Right atrium auricular region (tissue), 2 donors: ENCODE measurements at places on chromosomes 5 and 9.
A peak's percentile ranks its signal among the peaks of the same experiment; 100 is the strongest.

DNA sequence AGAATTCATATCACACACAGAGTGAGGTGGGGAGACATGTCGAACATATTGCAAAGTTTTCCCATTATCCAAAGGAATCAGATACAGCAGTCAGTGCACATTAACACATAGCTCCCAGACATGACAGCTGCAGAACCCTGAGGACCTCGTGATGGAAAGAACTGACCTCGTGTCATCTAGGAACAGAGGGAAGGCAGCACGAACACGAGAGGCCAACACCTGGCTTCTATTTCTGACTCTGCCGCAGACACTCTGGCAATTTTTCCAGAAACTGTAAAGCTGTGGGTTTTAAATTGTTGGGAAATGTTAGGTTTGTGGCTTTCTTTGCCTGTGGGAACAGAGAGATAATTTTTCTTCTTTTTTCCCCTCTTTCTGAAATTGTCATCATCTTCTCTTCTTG is 315.0 kb upstream of the PIK3R1 start:
- DNase-seq = no peak
- no peaks in the 10 kb centered on the region for H3K36me3 ChIP-seq
- no peaks in the 10 kb centered on the region for H3K27me3 ChIP-seq
- no peak overlapping the region for H3K27ac ChIP-seq
- H3K4me3 ChIP-seq = no peak overlapping the region

- no peaks in the 10 kb centered on the region for H3K27me3 ChIP-seq
- no peak for DNase-seq
- H3K4me3 ChIP-seq = no peak overlapping the region
- H3K27ac ChIP-seq = no peak overlapping the region
Measured at GRCh38 chr9:76415731-76416130, 21.5 kb upstream of the RFK start.

GRCh38 chr5:138620663-138621224 is 45.5 kb upstream of the HSPA9 start:
- DNase-seq = no peak
- H3K36me3 ChIP-seq = no peaks in the 10 kb centered on the region
- H3K27ac ChIP-seq = no peak overlapping the region

- no peak for DNase-seq
- H3K27ac ChIP-seq = peak overlapping the region; percentile 10
- no peak overlapping the region for H3K4me3 ChIP-seq
- no peaks in the 10 kb centered on the region for H3K36me3 ChIP-seq
Measured at GRCh38 chr5:76292620-76293322, 110.3 kb upstream of the IQGAP2 start.

GRCh38 chr5:126138281-126138931 is 284.8 kb upstream of the GRAMD2B start:
- DNase-seq = no peak
- no peak overlapping the region for H3K27ac ChIP-seq
- H3K36me3 ChIP-seq = no peaks in the 10 kb centered on the region
- H3K27me3 ChIP-seq = no peaks in the 10 kb centered on the region
- no peaks in the 10 kb centered on the region for H3K4me1 ChIP-seq

GRCh38 chr5:11292648-11293356 is 531.8 kb upstream of the DAP start:
- no peaks in the 10 kb centered on the region for H3K27me3 ChIP-seq
- H3K36me3 ChIP-seq = no peaks in the 10 kb centered on the region
- H3K4me3 ChIP-seq = no peak overlapping the region
- no peaks in the 10 kb centered on the region for H3K4me1 ChIP-seq
- no peak overlapping the region for H3K27ac ChIP-seq

GRCh38 chr9:98635374-98635773 is 73.4 kb downstream of the GABBR2 start:
- no peaks in the 10 kb centered on the region for H3K4me1 ChIP-seq
- H3K36me3 ChIP-seq = no peaks in the 10 kb centered on the region
- no peak overlapping the region for H3K27ac ChIP-seq
- no peak overlapping the region for H3K4me3 ChIP-seq

DNA sequence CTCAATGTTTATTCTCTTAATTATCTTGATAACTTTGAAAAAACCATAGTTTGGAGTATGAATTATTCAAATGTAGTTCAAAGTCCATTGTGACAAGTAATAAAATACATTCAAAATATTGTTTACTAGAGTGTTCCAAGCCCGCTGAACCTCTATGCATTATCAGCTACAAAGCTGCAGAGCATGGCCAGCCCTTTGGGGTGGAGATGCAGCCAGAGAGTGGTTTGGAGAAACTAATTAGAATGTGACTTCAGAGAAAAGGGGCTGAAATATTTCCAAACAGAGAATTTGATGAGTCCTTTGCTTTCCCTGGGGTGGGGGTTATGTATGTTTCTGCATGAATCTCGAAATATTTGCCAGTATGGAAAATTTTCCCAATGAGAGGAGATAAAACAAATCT is 211.3 kb downstream of the NTRK2 start:
- no peaks in the 10 kb centered on the region for H3K36me3 ChIP-seq
- no peak overlapping the region for H3K27ac ChIP-seq
- H3K27me3 ChIP-seq = no peaks in the 10 kb centered on the region
- DNase-seq = no peak

DNA sequence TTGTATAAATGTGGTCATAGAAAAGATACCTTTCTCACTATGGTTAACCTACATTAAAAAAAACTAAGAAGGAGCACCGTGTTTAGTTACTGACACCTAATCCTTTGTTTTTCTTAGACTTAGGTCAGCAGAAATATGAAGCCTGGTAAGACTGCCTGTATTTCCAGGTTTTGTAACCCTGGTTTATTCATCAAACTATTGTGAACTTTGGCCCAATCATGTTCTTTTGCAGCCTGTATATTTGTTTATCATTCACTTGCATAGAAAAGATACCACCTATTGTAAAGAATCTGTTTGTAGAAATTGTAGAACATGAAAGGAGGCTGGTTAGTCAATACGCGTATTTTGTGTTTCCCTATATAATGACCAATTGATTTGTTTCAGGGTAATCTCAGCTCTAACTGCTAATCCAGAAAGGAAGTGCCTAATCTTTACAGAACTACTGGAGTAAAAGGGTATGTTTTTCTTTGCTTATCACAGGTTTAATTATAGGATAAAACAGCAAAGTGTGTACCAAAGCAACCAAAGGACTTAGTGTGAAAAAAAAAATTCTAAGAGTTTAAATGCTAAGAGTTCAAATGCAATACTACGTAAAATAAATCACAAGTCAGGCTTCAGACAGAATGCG is 103.6 kb downstream of the LURAP1L start:
- H3K4me1 ChIP-seq = no peaks in the 10 kb centered on the region
- H3K27ac ChIP-seq = no peak overlapping the region
- H3K27me3 ChIP-seq = no peaks in the 10 kb centered on the region
- no peak overlapping the region for H3K4me3 ChIP-seq
- no peaks in the 10 kb centered on the region for H3K36me3 ChIP-seq
- no peak for DNase-seq

- H3K36me3 ChIP-seq = no peaks in the 10 kb centered on the region
- H3K4me3 ChIP-seq = no peak overlapping the region
- no peaks in the 10 kb centered on the region for H3K4me1 ChIP-seq
- no peaks in the 10 kb centered on the region for H3K27me3 ChIP-seq
- no peak for DNase-seq
- H3K27ac ChIP-seq = no peak overlapping the region
Measured at GRCh38 chr5:150309101-150309885, 6.6 kb upstream of the ARSI start.

GRCh38 chr5:72550595-72550994 is 43.4 kb upstream of the ZNF366 start:
- H3K4me3 ChIP-seq = no peak overlapping the region
- DNase-seq = no peak
- H3K4me1 ChIP-seq = no peaks in the 10 kb centered on the region
- no peaks in the 10 kb centered on the region for H3K27me3 ChIP-seq
- H3K36me3 ChIP-seq = no peaks in the 10 kb centered on the region

GRCh38 chr5:96637196-96637595 is 25.0 kb upstream of the CAST start:
- no peak for DNase-seq
- no peaks in the 10 kb centered on the region for H3K4me1 ChIP-seq
- no peaks in the 10 kb centered on the region for H3K36me3 ChIP-seq
- no peak overlapping the region for H3K27ac ChIP-seq
- no peaks in the 10 kb centered on the region for H3K27me3 ChIP-seq

- H3K27ac ChIP-seq = no peak overlapping the region
- H3K4me3 ChIP-seq = no peak overlapping the region
- DNase-seq = no peak
- no peaks in the 10 kb centered on the region for H3K27me3 ChIP-seq
- no peaks in the 10 kb centered on the region for H3K36me3 ChIP-seq
Measured at GRCh38 chr5:62100201-62100600, 205.8 kb upstream of the KIF2A start.

- H3K4me3 ChIP-seq = no peak overlapping the region
- H3K4me1 ChIP-seq = no peaks in the 10 kb centered on the region
Measured at GRCh38 chr9:20662156-20662555, 21.9 kb upstream of the FOCAD start.

DNA sequence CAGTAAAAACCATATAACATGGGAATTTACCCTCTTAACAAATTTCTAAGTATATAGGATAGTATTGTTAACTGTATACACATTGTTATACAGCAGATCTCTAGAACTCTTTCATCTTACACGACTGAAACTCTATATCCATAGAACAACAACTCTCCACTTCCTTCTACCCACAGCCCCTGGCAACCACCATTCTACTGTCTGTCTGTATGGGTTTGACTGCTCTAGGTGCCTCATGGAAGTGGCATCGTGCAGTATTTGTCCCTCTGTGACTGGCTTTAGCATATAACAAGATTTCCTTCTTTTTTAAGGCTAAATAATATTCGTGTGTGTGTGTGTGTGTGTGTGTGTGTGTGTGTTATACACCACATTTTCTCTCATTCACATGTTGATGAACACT is 100.7 kb downstream of the ZNF462 start:
- H3K27ac ChIP-seq = no peak overlapping the region
- no peaks in the 10 kb centered on the region for H3K27me3 ChIP-seq
- H3K4me1 ChIP-seq = no peaks in the 10 kb centered on the region
- DNase-seq = no peak

GRCh38 chr5:119220576-119221197 is 135.1 kb upstream of the TNFAIP8 start:
- no peaks in the 10 kb centered on the region for H3K27me3 ChIP-seq
- no peak overlapping the region for H3K4me3 ChIP-seq
- no peak for DNase-seq
- peaks cover 12% of the 10 kb centered on the region for H3K36me3 ChIP-seq
- no peaks in the 10 kb centered on the region for H3K4me1 ChIP-seq

GRCh38 chr5:164237486-164237885 is 732.1 kb downstream of the MAT2B start:
- no peaks in the 10 kb centered on the region for H3K4me1 ChIP-seq
- H3K27me3 ChIP-seq = no peaks in the 10 kb centered on the region
- no peak overlapping the region for H3K4me3 ChIP-seq
- H3K27ac ChIP-seq = no peak overlapping the region
- no peaks in the 10 kb centered on the region for H3K36me3 ChIP-seq
- DNase-seq = no peak

DNA sequence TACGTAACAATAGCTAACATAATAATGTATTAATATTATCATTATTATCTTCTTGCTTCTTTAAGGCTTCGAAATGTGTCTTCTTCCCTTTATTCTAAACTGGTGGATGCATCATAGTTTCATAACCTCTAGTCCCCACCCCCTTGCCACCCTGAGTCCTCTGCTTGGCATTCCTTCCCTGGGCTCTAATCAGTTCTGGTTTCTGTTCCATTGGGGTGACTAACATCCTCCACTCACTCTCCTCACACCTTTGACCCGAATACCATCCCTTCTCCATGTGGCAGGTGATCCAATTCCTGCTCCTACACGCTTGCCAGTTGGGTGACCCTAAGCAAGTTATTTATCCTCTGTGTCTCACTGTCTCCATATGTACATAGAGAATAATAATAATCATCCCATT is 286.1 kb downstream of the TRPM3 start:
- H3K4me3 ChIP-seq = no peak overlapping the region
- H3K4me1 ChIP-seq = no peaks in the 10 kb centered on the region
- H3K27ac ChIP-seq = no peak overlapping the region
- no peaks in the 10 kb centered on the region for H3K27me3 ChIP-seq

DNA sequence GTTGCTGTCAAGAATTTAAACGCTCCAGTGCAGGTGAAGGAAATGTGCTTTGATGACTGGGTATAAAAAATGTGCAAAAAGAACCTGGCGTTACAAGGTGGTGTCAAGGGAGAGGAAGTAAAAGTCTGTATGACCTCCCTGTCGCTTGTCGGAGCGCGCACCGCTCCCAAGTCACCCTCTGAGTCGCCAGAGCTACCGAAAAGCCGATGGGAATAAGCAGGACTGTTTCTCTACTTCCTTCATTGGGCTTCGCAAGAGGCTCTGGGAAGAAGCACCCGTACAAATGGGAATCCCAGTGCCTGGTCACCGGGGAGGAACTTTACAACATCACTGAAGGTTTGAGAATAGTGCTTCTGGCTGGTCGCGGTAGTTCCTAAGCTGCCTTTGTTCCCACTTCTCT is 1.3 kb upstream of the DMRT2 start:
- no peak overlapping the region for H3K4me3 ChIP-seq
- no peak for DNase-seq
- no peak overlapping the region for H3K27ac ChIP-seq
- H3K27me3 ChIP-seq = peaks cover 35% of the 10 kb centered on the region
